Hematopoietic multipotent progenitor cell treated with erythropoietin and hydrocortisone succinate and interleukin-3 and kit ligand, for 4 days (in vitro differentiated cells): ENCODE measurements at places on chromosomes 2 and 18.

DNA sequence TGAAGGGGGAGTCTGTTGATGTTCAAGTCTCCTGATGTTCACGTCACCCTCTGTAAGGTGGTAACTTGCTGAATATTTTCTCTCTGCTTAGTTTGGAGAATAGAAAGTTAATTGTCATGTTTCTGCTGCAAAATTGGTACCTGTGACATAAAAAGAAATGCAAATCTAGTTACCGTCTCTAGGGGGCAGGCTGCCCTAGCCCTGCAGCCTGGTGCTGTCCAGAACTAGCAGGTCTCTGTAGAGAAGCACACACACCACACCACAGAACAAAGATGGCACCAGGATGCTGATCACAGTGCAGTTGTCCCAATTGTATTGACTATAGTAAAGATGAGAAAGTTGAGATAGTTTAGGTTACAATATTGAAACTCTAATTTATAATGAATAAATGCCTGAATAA, 47.0 kb downstream of the SLC9A4 start:
- peak; percentile 71 for DNase-seq

DNA sequence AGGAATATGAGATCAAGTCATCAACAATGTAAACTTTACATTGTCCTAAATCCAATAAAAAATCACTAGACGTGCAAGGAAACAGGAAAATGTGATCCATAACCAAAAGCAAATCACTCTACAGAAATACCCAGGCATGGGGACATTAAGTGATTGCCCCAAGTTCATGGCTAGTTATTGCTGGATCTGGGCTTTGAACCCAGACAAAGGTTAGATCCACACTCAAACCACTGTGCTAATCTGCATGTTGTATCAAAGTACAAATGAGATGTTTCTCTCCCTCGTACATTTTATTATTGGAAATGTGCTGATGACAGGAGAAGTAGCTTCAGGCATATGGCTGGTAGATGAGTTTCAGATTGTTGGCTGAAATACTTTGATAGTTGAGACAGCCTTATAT, 2.7 kb upstream of the ARL5A start:
- DNase-seq, result no peak

DNA sequence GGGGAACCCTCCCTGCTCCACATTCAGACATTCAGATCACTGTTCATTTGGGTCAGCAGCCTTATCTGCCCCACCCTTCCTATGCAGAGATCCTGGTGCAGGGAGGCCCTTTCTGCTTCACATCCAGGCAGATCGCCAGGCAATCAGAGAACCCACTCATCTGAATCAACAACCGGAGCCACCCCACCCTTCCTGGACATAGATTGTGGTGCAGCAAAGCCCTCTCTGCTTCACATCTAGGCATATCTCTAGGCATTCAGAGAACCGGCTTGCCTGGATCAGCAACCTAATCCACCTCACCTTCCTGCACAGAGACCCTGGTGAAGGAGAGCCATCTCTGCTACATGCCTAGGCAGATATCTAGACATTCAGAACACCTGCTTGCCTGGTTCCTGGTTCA, 184.5 kb upstream of the CNTNAP5 start:
- peak; percentile 68 for DNase-seq

GRCh38 chr2:156229724-156230362, 102.7 kb downstream of the NR4A2 start:
- no peak for DNase-seq

DNA sequence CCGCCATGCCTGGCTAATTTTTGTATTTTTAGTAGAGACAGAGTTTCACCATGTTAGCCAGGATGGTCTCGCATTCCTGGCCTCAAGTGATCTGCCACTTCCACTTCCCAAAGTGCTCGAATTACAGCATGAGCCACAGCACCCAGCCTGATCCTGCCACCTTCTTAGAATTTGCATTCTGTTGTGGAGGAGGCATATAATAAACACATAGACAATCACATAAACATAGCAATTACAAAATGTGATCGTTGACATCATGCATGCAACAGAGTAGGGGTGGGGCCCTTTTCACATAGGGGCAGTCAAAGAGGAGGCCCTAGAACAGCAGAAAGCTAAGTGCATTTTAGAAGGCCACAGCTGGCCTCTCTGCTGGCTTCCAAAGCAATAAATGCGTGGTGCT, 39.9 kb upstream of the TSPYL6 start:
- no peak for DNase-seq

GRCh38 chr2:191522478-191523120, 155.3 kb upstream of the NABP1 start:
- no peak for DNase-seq

- no peak for DNase-seq
Observed at GRCh38 chr2:161873707-161874106, 200.3 kb downstream of the DPP4 start.

GRCh38 chr2:2831633-2832032, 500.6 kb upstream of the MYT1L start:
- DNase-seq, result no peak

GRCh38 chr2:142840436-142840835, 37.0 kb upstream of the KYNU start:
- no peak for DNase-seq

GRCh38 chr2:48258481-48259149, 271.3 kb upstream of the STON1 start:
- peak; percentile 32 for DNase-seq

DNA sequence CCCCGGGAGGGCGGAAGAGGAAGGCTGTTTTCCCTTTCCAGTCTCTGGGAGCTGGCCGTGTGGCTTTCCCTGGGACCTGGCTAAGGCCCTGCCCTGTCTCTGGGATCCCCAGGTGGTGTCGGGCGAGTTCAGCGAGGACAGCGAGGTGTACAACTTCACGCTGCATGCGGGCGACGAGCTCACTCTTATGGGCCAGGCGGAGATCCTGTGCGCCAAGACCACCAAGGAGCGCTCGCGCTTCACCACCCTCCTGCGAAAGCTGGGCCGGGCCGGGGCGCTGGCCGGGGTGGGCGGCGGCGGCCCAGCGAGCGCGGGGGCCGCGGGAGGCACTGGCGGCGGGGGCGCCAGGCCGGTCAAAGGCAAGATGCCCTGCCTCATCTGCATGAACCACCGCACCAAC, 11.2 kb downstream of the GAREM2 start:
- no peak for DNase-seq

DNA sequence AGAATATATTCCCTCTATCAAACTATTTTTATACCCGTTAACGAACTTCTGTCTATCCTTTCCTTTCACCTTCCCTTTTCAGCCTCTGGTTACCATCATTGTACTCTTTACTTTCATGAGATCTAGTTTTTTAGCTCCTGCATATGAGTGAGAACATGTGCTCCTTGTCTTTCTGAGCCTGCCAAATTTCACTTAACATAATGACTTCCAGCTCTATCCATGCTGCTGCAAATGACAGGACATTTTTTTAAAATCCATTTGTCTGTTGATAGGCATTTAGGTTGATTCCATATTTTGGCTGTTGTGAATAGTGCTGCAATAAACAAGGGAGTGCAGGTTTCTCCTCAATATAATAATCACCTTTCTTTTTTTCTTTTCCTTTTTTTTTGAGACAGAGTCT, 8.2 kb upstream of the CCDC195 start:
- DNase-seq, result no peak

DNA sequence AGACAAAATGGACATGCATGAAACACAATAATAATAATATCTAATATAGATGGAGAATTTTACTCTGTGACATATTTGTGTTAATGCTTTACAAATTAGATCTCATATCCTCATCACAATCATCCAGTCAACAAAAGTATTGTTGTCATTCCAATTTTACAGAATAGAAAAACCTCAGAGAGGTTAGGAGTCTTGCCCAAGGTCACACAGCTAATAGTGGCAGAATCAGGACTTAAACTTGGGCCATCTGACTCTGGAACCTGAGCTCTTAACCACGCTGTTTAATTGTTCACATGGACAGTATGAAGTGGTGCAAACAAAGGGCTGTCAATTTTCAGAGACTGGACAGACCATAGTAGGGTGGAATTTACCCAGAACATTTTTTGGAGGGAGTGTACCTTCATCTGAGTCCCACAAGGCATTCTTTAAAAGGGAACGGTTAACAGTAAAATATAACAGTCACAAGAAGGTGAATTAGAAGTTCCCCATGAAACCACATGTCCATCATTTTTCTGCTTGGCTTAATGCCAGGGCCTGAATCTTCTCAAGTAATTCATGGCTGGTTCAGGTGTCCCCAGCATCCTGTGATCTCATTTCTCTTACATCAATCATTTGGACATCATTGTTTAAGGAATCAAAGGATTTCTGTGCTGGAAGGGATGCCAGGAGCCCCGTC, 35.4 kb upstream of the CCDC93 start:
- no peak for DNase-seq

DNA sequence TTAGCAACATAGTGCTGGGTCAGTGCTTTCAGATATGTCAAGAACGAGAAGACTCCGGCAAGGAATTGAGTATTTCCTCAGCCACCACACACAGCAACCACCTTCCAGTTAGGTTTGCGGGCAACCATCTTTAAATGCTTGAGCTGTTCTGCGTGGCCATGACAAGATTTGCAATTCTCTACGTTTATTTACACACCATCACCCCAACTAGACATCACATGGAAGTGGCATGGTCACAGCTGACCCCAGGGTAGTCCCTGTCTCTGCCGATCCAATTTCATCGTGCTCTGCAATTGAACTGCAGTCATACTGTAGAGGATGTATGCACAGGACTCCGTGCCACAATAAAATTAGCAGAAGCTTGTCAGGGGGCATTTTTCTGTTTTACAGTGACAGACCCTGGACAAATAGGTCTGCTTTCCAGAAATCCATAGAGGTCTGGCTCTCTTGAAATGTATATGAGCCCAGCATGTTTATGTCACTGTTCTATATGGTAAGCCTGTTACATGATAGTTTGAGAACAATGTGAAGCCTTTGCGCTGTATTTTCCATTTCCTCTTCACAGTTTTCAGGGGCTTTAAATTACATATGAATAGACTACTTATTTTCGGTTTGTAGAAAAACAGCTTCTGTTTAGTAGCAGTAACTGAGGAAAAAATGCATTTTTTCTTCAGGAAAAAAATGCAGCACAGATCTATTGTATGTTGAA, 605.2 kb downstream of the NR4A2 start:
- no peak for DNase-seq

DNA sequence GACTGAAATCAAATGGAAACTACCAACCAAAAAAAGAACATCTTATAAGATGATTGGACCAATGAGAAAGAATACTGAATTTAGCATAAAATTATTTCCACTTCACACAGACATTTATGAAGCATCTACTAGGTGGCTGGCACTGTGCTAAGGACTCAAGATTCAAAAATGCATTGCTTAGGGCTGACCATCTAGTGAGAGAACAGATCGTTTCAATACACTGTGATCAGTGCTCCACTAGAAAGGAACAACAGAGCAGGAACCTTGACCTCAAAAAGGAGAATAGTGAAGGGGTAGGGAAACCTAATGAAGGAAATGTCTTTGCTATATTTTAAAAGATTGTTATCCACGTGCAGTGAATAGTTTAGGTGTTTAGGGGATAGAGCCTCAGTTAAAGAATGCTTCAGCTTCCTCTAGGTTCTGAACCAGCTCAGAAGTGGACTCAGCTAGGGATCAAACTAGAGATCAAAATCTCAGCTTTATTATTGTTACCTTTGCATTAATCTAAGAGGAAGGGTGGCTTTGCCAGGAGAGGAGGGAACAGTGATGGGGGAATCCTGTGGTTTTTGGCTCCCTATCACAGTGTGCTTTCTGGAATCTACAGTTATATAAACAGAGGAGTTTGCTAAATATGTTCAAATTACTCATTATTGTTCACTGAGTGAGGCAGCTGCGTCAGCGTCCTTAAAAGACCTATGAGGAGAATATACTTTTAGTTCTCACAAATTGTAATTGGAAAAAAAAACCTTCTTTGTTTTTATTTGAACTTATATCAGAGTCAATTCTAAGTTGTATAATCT, 16.2 kb upstream of the BBS5 start:
- no peak for DNase-seq

- DNase-seq, result no peak
Observed at GRCh38 chr2:212970132-212970531, 181.3 kb downstream of the IKZF2 start.

- DNase-seq, result no peak
Observed at GRCh38 chr2:11546072-11546471, 12.2 kb downstream of the GREB1 start.
